Globus pallidus (tissue), 1 donor: ENCODE measurements at places on chromosomes 5 and 9.

GRCh38 chr9:133233681-133234432, 24.8 kb upstream of the OBP2B start:
- DNase-seq: no peak

GRCh38 chr9:8855046-8855445, 1055.5 kb upstream of the DMAC1 start:
- peak; percentile 81 for DNase-seq

GRCh38 chr9:96150324-96151227, 151.4 kb downstream of the HSD17B3 start:
- DNase-seq: no peak

DNA sequence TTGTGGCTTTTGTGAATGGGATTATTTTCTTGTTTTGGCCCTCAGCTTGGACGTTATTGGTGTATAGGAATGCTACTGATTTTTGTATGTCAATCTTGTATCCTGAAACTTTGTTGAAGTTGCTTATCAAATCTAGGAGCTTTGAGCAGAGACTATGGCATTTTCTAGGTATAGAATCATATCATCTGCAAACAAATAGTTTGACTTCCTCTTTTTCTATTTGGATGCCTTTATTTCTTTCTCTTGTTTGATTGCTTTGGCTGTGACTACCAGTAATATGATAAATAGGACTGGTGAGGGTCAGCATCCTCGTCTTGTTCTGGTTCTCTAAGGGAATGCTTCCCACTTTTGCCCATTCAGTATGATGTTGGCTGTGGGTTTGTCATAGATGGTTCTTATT, 24.7 kb downstream of the ITGA2 start:
- no peak for DNase-seq

- no peak for DNase-seq
Observed at GRCh38 chr9:121071756-121072421, 2.9 kb upstream of the CNTRL start.

GRCh38 chr9:72300873-72301272, 64.1 kb downstream of the ZFAND5 start:
- no peak for DNase-seq

GRCh38 chr5:11050596-11051304, 289.7 kb upstream of the DAP start:
- DNase-seq: peak; percentile 68

- DNase-seq: no peak
Observed at GRCh38 chr5:126969548-126969947, 60.8 kb downstream of the MARCHF3 start.

DNA sequence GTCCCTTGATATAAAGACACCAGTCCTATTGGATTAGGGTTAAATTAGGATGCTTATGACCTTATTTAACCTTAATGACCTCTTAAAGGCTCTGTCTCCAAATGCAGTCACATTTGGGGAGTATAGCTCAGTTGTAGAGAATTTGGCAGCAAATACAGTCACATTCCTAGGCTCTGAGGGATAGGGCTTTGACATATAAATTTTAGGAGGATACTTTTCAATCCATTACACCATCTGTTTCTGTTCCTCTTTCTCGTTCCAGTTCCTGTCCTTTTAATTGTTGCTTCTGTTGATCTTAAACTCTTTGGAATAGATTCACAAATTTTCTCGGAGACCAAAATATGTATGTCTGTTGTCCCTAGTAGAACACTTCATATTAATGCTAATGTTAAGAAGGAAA, 390.0 kb upstream of the PCSK5 start:
- DNase-seq: no peak

DNA sequence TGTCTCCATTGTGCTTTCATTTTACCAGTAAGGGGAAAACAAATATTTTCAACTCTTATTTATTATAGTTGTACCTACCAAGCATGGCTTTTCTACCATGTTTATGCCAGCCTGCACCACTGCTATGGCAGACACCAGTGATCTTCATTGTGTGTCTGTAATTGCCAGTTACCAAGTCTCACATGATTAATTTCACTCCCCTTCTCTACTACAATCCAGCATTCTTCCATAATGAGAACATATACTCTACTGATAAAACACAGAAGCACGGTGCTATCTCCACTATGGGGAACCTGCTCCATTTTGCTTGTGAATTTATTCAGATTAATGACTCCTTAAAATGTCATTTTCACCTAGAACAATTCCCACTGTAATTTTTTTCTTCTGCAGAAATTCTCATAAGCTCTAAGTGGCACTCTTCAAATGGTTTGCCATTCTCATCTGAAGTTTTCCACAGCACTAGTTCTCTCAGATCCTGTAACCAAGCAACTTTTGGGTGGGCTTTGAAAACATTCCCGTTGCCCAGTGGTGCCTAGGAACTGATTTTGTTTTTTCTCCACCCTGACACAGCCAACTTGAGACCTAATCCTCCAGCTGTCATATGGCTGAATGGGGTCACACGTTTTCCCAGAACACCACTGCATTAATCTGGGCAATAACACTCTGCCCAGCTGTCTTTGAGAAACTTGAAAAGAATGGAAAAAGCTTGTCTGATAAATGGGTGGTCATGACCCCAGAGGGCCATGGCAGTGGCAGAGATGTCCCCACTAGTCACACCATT, 222.7 kb upstream of the RASEF start:
- DNase-seq: no peak

- no peak for DNase-seq
Observed at GRCh38 chr5:6886866-6887265, 173.6 kb downstream of the TENT4A start.

GRCh38 chr9:113955076-113955752, 79.1 kb downstream of the ZNF618 start:
- DNase-seq: no peak

- no peak for DNase-seq
Observed at GRCh38 chr9:33349743-33350142, 52.6 kb downstream of the AQP7 start.

GRCh38 chr5:98663521-98663920, 109.9 kb upstream of the RGMB start:
- DNase-seq: no peak

DNA sequence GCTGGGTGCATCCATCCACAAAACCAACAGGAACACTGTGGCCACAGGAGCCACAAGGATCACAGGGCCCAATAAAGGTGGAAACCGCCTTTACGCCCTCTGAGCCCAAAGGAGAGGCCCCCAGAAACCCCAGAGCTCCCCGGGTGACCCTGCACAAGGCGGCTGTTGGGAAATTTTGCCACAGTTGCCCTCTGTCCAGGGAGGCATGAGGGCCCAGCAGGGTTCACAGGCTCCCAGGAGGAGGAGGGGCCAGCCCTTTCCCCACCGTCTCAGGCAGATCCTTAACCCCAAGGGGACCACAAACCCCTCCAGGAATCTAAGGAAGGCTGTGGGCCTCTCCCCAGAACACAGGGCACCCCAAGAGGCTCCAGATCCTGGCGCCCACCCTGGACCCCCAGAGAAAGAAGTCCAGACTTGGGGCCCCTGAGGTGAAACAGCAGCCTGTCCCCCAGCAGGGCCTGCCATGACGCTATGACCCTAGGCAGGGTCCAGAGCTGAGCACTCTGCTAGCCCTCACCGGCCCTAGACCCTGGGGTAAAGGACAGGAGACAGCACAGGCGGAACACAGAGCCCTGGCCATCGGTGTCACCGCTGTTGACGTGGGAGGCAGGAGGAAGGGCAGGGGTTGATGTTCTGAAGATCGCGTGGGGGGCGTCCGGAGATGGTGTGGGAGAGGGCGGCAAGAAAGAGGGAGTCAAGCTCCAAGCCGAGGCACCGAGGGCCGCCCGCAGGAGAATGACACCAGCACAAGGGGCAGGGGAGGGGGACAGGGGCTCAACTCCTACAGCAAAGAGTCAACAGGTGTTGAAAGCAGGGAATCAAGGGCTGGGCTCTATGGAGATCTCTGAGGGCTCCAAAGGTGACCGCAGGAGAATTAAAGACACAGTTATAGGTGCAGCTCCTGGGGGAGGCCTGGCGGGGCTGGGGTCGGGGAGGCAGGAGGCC, 97.5 kb downstream of the VAV2 start:
- DNase-seq: no peak

- DNase-seq: no peak
Observed at GRCh38 chr9:125659954-125660353, 47.1 kb downstream of the MAPKAP1 start.

DNA sequence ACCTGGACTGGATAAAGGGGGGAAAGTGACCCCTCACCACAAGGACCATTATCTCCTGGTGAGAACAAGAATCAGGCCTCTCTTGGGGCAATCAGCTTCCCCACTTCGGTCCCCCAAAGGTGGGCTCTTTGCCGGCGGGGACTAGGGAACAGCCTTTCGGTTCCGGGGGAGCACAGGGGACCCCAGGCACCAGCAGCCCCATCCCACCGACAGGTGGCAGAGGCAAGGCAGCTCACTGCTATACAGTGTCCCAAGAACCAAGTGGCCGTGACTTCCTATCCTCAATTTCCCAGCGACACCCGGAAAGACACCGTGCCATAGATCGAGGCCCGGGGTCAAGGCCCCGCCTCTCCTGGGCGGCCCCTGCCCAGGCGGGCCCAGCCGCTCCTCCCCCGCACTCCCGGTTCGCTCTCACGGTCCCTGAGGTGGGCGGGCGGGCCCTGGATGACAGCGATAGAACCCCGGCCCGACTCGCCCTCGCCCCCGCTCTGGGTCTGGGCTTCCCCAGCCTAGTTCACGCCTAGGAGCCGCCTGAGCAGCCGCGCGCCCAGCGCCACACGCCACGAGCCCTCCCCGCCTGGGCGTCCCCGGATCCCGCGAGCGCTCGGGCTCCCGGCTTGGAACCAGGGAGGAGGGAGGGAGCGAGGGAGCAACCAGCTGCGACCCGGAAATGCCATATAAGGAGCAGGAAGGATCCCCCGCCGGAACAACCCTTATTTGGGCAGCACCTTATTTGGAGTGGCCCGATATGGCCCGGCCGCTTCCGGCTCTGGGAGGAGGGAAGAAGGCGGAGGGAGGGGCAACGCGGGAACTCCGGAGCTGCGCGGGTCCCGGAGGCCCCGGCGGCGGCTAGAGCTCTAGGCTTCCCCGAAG, 655 bp upstream of the EGR1 start:
- DNase-seq: peak; percentile 99

DNA sequence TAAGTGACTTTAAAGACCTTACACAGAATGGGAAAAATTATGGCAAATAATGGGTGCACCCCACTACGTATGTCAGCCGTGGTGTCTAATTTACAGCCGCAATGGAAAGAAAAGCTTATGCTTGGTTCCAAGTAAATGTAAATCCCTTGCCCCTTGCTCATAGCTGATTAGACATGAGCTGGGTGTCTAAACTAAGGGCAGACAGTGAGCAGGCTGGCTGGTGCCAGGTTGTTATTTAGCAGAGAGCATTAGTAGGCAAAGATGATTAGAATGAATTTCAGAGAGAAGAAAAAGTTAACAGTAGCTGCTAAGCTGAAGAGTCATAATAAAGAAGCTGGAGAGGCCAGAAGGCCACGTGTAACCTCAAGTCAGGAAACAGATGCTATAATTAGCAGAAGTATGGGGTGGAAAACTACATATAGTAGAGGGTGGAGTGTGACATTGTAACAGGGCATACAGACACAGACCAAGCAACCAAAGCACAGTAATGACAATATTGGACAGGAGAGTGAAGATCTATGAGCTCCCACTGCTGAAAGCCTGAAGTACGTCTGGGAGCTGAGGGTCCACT, 257.7 kb downstream of the MCTP1 start:
- no peak for DNase-seq

DNA sequence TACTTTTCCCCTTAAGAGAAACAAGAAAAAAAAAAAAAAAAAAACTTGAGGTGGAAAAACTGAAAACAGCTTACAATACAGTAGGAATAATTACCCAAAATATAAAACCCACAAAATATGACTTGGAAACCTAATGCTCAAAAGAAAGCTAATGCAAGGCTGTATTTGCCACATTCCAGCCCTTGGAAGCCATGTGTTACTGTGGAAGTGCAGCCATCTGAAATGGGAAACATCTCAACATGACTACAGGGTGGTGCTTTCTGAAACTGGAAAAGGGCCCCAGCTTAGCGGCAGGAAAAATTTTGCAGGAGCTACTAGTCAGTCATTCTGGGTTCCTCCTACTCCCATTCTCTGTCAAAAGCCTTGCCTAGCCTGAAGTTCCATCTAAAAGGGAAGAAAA, 20.4 kb downstream of the CDK5RAP2 start:
- no peak for DNase-seq

- no peak for DNase-seq
Observed at GRCh38 chr5:146529984-146530383, 14.0 kb upstream of the GPR151 start.

DNA sequence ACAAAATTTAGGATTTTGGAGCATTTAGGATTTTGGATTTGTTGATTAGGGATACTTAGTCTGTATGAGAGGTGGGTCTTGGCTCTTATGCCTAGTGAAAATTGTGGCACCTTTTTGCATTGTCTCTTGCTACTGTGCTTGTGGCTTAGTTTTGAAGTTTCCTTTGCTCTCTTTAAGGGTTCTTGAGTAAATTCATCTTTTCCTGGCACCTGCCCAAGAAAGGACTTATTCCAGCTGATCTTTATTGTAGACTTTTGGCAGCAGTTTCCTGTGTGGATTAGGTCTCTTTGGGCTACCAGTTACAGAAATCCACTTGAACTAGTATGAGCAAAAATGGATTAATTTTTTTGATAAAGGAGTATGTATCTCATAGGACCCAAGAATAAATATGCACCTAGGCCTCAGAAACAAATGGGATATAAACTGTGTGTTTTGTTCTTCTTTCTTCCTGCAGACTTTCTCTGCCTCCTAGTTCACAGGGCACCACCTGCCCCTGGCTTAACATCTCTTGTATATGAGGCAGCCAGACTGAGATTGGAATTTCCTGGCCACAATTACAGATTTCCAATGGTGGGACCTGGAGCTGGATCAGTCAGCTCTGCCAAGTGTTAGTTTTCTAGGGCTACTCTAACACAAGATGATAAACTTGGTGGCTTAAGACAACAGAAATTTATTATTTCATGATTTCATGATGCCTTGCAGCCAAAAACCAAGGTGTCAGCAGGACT, 44.6 kb downstream of the FOCAD start:
- no peak for DNase-seq

DNA sequence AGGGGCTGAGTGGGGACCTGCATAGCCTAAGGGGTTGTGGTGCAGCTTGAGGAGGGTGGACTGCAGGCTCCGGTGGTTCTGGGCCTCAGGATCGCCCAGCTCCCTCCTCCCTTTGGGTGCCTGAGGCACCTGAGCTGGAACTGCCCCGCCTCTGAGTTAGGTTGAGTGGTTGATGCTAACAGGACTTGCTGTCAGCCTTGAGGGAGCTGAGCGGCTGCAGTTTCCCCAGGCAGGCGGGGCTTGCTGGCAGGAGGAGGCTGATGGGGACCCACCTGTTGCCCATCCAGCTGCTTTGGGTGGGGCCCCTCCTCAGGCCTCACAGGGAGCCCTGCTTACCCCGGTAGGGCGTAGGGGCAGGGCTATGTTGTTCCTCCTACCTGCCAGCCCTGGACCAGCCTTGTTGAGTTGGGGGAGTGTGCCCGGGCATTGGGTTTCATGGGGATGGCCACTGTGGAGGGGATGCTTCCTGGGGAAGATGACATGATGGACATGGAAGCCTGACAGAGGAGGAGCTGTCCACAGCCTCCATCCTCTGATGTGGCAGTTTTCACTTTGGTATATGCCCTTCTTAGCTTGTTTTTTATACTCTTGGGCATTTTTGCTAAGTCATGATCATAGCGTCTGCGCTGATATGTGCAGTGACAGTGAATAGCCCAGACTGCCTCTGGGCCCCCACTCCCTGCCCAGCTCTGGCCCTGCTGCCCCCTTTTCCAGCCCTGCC, 14.3 kb downstream of the WNK2 start:
- DNase-seq: no peak
